ENCODE measurements at places on chromosomes 6 and 20.
A peak's percentile ranks its signal among the peaks of the same experiment; 100 is the strongest.

GRCh38 chr6:53250176-53251032 is 98.3 kb downstream of the ELOVL5 start:
- DNase-seq, result no peak

- no peak for DNase-seq
These were observed 33.2 kb upstream of the TASP1 start for GRCh38 chr20:13671916-13672378.

DNA sequence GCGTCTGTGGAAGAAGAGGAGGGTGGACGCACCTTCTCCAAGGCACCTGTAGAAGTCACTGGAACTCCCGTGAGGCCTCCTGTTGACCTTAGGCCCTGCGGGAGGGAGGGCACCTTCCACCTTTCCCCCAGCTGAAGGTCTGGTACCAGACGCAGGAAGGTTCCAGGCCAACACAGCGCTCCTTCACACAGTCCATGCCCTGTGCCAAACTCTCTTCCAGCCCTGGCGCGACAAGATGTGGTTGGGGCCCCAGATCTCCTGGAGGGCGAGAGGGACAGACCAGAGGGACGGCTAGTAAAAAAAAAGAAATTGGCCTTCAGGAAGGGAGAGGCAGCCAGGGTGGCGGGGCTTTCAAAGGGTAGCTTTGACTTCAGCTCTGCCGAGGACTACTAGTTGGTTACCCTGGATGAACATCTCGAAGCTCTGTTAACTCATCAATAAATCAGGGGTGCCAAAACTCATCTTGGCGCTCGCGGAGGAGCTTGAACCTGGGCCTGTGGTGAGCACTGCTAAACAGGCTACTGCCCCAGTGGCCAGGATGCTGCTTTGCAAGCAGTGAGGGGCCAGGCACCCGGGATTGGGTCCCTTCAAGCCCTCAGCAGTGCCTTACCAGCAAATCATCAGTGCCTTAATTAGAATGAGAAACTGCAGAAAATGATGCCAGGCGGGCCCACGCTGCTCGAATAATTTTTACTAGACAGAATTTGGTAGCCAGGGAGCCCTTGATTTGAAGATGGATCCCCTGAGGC is 14.9 kb downstream of the AARS2 start:
- DNase-seq, result no peak

GRCh38 chr6:77458421-77458820 is 4.9 kb downstream of the HTR1B start:
- no peak for DNase-seq

DNA sequence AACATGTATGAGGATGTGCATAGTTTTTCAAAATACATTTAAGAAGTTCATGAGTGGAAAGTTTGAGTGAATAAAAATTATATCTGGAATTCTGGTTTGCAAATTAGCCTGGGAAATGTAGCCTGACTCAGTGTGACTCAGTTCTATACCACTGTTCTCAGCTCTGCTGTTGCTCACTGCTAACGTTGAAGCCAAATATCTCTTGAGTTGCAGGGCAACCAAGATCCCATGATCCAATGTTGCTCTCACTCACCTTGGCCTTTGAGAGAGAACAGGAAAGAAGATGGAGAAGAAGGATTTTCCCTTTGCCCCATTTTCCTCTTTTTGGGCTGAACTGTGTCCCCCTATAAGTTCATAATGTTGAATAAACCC is 28.9 kb downstream of the PSMB9 start:
- no peak for DNase-seq

DNA sequence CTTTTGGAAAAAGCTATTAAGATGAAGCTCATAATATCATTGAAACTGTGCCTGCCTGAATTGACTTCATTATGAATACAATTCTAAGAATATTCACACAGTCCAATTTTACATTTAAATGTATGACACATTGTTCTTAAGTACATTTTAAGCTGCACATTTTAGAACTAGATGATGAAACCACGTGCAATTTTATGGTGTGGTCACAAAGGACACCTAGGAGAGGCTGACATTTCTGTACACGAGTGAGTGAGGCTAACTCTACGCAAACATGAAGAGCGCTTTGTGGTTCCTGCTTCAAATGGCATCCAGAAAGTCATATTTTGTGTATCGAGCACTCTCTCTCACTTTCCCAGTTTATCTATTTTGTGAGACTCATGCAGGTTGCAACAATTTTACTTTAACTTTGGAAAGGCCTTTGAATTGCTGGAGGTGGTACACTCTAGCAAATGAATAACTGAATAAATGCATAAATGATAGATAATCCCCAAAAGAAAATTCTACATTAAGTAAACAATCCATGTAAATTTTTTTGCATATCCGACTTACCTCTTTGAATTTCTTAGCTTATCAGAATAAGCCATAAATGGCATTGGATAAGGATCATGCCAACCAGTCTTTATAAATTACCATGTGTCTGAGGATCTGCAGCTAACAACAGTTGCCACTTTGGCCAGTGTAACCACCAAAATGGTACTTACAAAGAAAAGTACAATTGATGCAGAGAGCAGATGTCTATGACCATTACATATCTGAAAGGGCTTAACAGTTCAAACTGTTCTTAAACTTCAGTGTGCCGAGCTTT is 97.3 kb downstream of the NRSN1 start:
- DNase-seq, result no peak

DNA sequence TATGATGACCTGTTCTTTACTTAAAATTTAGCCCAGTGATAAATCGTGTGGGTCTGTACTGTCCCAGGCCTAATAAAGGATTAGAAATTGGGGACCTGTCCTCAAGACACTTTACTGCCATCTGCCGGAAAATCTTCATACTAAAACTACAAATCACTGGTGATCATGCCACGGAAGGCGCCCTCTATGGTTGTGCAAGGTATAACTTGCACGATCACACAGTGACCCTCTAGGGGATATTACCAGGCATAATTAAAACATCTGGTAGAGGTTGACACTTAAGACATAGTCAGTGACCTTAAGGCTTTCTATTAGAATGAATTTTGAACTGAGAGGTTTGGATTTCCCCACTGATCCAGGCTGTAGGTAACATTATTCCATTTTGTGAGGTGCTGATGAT is 172.6 kb downstream of the BMP2 start:
- no peak for DNase-seq

- DNase-seq, result no peak
These were observed 53.1 kb upstream of the SNX9 start for GRCh38 chr6:157769776-157770426.

GRCh38 chr6:16108921-16109658 is 19.8 kb upstream of the MYLIP start:
- no peak for DNase-seq

GRCh38 chr20:37545516-37545915 is 17.8 kb upstream of the BLCAP start:
- no peak for DNase-seq

GRCh38 chr20:20664795-20665589 is 47.5 kb downstream of the RALGAPA2 start:
- no peak for DNase-seq

DNA sequence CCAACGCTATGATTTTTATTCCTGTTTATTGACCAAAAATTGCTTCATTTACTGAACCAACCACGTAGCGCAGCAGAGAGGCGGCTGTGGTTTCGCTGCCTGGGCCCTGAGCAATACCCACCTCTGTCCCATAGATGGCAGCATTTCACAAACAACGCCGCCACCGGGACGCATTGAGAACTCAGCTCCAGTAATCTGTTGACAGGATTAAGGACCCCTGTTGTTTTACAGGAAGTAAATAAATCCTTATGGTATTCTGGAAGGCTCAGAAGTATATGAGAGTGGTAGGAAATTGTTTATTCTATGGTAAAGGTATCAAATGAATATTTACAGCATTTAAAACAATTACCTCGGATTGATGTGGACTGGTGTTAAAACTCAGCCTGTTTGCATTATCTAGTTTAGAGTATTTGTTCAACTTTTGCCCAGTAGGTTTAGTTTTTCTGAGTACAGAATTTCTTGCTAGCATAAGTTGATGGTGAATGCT is 547.9 kb upstream of the SLC35B3 start:
- DNase-seq, result peak; percentile 49

- no peak for DNase-seq
These were observed 6.8 kb downstream of the TBPL1 start for GRCh38 chr6:133959667-133960368.

DNA sequence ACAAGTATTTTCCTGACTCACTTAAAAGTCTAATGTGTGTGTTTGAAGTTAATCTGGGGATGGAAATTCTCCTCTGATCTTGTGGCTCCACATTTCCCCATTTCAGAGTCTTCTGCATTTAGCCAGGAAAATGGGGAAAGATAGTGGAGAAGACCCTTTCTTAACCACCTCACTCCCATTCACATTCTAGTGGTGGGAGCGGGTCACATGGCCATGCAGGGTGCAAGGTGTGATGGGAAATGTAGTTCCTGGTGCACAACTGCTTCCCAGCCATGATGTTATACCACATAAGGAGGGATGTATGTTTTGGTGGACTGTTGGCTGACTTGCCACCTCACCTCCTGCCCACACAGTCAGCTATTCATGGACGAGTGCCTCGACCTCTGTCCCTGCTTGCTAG is 61.8 kb downstream of the BANF2 start:
- no peak for DNase-seq

DNA sequence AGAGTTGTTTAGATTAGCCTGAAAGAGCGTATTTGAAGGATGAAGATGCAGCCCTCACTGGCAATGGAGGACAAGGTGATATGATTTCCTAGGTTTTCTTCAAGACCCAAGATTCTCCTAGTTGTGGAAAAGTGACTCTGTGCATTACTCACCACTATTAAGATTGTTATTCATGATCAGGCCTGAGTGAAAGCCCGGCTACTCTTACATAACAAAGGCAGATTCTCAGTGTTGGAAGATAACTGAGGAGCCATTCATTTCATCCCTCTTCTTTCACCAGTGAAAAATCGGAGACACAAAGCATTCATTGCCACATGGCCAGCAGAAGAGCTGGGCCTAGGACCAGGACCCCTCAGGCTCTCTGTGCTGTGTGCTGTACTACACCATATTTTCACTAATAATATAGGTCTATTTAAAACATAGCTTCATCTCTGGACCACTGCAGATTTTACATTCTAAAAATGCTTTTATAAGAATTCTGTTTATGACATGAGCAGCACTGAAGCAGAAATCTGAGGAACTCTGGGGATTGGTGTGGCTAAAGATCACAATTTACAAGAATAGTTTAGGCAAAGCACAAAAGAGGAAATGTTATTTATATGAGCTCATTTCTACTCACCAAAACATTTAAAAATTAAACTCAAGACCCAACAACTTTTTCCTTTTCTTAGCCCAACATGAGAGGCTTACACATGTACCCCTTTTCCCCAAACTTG is 181.9 kb upstream of the CCN2 start:
- DNase-seq, result no peak

GRCh38 chr20:62136283-62137091 is 6.7 kb downstream of the PSMA7 start:
- DNase-seq, result peak; percentile 74

GRCh38 chr6:142378138-142378875 is 76.5 kb downstream of the ADGRG6 start:
- DNase-seq, result no peak

- DNase-seq, result no peak
These were observed 162.7 kb upstream of the SGK1 start for GRCh38 chr6:134480593-134480992.

DNA sequence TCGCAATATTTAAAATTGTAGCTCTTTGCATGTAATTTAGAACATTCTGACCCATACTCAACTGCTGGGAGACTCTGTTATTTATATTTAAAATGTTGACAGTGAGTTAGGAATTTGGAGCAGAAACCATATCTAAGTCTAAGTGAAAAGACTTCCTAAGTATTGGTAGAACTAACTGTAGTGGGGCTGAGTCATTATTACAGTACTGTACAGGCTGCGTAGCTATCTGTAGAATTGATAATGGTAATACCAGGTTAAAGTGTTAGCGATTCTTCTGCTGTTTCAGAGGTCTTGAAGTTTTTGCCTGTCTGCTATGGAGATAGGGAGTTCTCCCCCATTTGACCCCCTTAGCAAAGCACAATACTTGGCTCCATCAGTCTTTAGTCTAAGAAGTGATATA is 3.6 kb downstream of the TOP1 start:
- no peak for DNase-seq

- no peak for DNase-seq
These were observed 33.9 kb downstream of the ADTRP start for GRCh38 chr6:11744753-11745152.

- DNase-seq, result no peak
These were observed 281.2 kb upstream of the JAG1 start for GRCh38 chr20:10954908-10955580.

- no peak for DNase-seq
These were observed 45.1 kb upstream of the NEDD9 start for GRCh38 chr6:11277275-11278206.

GRCh38 chr6:147397306-147397705 is 111.2 kb upstream of the SAMD5 start:
- no peak for DNase-seq

DNA sequence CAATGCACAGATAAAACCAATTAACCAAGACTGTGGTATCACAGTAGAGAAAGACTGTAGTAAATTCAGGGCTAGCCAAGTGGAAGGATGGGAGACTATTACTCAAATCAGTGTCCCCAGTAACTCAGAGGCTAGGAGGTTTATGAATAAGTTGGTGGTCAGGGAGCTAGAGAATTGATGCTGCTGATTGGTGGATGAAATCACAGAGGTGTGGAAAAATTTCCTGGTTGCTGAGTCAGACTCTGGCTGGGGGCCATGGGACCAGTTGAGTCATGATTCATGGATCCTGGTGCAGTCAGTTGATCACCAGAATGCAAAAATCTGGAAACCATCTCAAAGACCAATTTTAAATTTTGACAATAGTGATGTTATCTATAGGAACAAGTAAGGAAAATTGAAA is 555.9 kb downstream of the C6orf118 start:
- no peak for DNase-seq

- no peak for DNase-seq
These were observed 21.5 kb upstream of the MAS1L start for GRCh38 chr6:29509239-29509638.

- no peak for DNase-seq
These were observed 86.4 kb downstream of the SHLD1 start for GRCh38 chr20:5836569-5836968.

- no peak for DNase-seq
These were observed 161.5 kb upstream of the HEY2 start for GRCh38 chr6:125587666-125588632.
